Midbrain (tissue), 1 donor: ENCODE measurements at places on chromosomes 11 and 22.

GRCh38 chr11:8794126-8794525, 111.5 kb downstream of the RPL27A start:
- no peak for DNase-seq

- no peak for DNase-seq
Measured at GRCh38 chr11:130997278-130997677, 81.0 kb upstream of the SNX19 start.

DNA sequence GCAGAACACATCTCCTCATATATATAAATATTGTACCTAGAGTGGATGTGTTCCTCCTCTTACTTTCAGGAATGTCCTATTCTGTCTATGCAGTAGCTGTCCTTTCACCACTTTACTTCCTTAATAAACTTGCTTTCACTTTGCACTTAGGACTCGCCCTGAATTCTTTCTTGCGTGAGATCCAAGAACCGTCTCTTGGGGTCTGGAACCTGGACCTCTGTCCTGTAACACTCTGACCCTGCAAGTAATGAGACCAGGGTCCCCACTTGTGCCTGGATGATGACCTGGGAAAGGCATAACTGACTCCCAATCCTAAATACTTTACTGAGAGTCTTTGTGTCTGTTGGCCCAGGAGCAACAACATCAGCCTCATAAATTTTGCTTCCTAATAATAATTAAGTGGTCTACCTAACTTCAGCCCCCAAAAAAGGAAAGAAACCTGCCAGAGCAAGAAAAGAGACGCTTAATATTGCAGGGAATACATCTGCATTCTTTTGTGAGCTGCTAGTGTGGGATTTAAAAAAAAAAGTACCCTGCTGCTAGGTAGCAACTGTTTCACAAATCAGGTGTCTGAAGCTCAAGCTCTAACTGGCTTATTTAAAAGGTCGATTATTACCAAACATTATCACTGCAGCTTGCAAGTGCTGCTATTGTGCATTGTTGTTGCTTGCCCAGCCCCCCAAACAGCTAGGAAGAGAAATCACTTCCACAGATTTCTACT, 69.3 kb downstream of the FAM168A start:
- DNase-seq, result peak; percentile 22

DNA sequence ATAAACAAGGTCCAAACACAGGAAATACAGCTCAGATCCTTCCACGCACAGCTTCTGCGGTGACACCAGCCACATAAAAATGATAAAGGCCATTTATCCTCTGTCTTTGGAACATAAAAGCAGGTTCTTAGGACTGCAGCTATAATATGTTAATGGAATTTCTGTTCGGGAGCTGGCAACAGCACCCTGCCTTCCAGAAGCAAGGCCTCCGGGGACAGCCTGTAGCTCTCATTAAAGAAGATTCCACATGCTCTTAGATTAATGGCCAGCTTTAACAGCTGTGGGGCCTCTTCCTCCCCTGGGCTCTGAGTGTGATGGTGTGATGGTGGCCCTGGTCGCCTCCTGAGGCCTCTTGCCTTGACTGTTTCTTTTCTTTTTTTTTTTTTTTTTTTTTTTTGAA, 137.3 kb downstream of the CACNA1I start:
- DNase-seq, result no peak

DNA sequence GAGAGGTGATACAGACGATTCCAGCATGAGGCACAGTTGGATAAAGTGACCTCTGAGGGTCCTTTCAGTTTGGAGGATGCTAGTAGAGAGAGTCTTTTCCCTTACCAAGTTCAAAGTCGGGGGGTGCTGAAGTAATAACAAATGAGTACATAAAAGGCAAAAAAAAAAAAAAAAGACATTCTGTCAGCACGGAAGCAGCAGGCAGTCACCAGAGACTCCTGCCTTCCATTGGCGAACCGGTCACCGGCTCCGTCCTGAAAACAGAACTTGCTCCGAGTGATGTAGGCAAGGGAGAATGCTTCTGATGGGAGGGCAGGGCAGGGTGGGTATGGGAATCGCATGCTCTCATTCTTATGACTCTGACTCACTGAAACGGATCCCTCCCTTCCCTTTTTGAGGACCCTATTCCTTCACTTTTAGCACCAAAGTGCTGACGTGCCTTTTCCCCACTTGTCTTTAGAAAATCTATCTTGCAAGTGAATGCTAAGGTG, 65.9 kb downstream of the PRR5L start:
- DNase-seq, result no peak

DNA sequence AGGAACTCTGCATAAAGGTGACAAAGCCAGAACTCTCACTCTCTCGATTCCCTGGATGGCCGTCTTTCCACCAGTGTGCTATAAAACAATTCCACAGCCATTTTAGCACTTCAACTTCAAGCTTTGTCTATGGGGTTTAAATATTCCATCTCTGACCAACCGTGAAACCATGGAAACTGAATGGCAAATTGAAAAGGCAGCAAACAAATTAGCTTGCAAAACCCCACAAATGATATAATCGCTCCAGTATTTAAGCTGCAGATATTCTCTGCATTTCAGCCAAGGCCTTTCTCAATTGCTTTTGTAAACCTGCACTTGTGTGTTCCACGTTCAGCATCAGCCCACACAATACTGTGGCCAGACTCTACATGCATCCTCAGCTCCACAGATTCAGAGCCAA, 131.7 kb upstream of the ISX start:
- no peak for DNase-seq

GRCh38 chr22:28576162-28576561, 103.5 kb downstream of the TTC28 start:
- no peak for DNase-seq
